ENCODE measurements at places on chromosomes 1 and 21.

DNA sequence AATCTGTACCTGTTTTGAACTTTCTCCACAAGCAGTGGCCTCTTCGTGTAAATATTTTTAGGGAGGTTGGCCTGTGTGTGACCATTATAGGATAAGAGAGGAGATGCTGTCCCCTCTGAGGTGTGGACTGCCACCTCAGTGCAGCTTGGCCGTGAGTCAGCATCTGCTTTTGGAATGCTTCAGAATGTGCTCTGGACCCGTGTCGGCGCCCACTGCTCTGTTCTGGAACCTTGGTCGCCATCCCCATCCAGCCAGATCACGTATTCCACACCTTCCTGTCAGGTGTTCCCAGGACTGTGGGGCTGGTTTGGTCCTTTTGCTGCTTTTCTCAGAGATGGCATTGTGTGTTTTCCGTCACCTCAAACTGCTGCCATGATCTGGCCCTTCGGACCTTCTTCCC lies 5.5 kb downstream of the UCK2 start:
- DNase-seq: no peak

DNA sequence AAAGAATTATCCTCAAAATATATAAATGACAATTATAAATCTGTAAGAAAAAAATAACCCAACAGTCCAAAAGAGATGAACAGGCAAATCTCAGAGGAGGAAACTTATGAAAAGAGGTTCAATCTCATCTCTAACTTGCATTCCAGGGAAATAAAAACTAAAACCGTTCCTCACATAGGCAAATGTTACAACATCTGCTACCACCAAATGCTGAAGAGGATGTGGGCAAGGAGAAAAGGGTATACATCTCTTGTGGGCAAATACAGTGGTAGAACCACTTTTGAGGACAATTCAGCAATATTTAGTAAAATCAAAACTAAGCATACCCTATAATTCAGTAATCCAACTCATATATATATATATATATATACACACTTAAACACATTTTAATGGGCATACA lies 33.7 kb upstream of the SGIP1 start:
- DNase-seq: no peak

DNA sequence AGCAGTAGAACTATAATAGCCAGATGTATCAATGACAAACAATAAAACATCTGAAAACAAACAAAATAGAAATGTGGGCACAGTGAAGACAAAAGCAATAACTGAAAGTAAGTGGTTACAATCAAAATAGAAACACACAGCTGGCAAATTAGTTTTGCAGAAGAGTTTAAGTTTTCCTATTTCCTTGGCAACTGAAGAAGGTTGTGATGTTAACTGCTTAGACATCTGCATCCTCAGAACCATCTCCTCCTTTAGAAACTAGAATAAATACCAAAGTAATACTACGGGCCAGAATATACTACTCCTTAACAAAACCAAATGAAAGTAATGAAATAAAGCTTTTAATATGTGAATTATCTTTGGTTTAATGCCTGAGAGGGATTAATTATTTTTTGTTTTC lies 605.5 kb downstream of the LTN1 start:
- no peak for DNase-seq

DNA sequence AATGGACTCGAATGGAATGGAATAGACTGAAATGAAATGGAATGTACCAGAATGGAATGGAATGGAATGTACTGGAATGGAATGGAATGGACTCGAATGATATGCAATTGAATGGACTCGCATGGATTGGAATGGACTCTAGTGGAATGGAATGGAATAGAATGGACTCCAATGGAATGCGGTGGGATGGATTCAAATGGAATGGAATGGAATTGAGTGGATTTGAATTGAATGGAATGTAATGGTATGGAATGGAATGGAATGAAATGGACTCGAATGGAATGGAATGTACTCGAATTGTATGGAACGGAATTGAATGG lies 99.6 kb upstream of the FBXO28 start:
- no peak for DNase-seq

DNA sequence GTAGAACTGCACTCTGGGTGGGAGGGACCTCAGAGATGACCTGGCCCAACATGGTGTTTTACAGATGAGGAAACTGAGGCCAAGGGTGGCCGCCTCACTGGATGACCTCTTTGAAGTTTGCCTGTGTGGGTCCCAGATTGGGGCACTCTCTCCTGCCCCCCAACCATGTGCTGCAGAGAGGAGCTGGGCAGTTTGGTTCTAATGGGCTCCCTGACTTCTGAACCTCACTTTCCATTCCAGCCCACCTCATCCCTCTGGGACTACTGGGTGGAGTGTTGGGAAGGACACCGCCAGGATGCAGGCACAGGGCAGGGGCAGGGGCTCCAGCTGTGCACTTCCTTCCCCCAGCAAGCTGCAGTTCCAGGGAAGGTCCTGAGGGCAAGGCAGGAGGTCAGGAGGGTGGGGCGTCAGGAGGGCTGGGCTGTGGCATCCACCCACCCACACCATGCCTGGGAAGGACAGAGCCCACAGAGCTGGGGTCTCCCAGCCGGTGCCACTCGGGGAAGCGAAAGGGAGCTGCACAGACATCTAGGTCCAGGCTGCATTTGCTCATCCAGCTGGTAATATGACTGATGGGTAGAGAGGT lies 10.3 kb upstream of the EPS8L3 start:
- DNase-seq: no peak

- no peak for DNase-seq
Observed at GRCh38 chr1:29991025-29991424, 732.4 kb downstream of the MATN1 start.
